ENCODE measurements at places on chromosomes 11 and 22. TPM values are rescaled to one million over a fixed set of nuclear protein-coding genes. Genes with fewer than 3 reads are reported as not detected.

GRCh38 chr11:131737357-131737756 lies 366.9 kb downstream of the NTM start:
- H3K4me3 ChIP-seq = no peak overlapping the region
- no peaks in the 10 kb centered on the region for H3K36me3 ChIP-seq
- no peaks in the 10 kb centered on the region for H3K27me3 ChIP-seq
- DNase-seq = no peak
- no peaks in the 10 kb centered on the region for H3K4me1 ChIP-seq

- H3K27ac ChIP-seq = peak overlapping the region; percentile 62
- H3K36me3 ChIP-seq = peaks cover 6% of the 10 kb centered on the region
These were observed 48.9 kb downstream of the CD82 start for GRCh38 chr11:44614281-44614775.

DNA sequence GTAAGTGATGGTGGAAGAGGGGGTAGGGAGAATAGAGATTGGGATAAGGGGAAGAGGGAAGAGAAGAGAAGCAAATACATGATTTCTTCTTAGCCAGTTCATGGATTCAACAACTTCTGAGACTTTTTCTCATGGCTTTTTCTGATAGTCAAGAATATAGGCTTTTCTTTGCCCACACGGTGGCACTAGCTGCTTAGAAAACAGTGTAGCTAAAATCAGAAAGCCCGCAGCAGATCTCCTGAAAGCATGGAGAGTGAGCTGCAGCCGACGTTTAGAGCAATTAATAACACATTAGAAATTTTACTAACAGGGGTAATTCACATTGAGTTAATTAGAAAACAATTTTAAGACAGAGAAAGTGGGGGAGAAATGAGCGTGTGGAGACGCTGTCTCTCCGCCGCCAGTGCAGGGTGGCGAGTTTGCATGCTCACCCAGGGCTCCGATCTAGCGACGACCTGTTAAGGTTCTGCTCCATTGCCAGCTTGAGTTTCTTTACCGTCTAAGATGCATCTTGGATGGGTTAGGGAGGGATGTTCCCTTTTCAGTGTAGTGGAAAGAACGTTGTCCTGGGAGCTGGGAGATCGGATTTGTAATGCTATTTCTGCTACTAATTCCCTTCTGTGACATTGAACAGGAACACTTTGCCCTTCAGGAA lies 3.3 kb upstream of the RAG1 start:
- peaks cover 4% of the 10 kb centered on the region for H3K4me1 ChIP-seq
- peaks cover 7% of the 10 kb centered on the region for H3K36me3 ChIP-seq
- peaks cover 36% of the 10 kb centered on the region for H3K27me3 ChIP-seq
- no peak overlapping the region for H3K27ac ChIP-seq

- DNase-seq = no peak
- H3K27me3 ChIP-seq = peaks cover 1% of the 10 kb centered on the region
- H3K27ac ChIP-seq = no peak overlapping the region
- no peaks in the 10 kb centered on the region for H3K4me1 ChIP-seq
- H3K36me3 ChIP-seq = no peaks in the 10 kb centered on the region
- no peak overlapping the region for H3K4me3 ChIP-seq
These were observed 570.3 kb downstream of the MN1 start for GRCh38 chr22:27231266-27231665.

- H3K36me3 ChIP-seq = peaks cover 10% of the 10 kb centered on the region
- no peak for DNase-seq
- no peak overlapping the region for H3K27ac ChIP-seq
- no peaks in the 10 kb centered on the region for H3K27me3 ChIP-seq
- peaks cover 5% of the 10 kb centered on the region for H3K4me1 ChIP-seq
These were observed 43.6 kb downstream of the PPARA start for GRCh38 chr22:46193898-46194310.

DNA sequence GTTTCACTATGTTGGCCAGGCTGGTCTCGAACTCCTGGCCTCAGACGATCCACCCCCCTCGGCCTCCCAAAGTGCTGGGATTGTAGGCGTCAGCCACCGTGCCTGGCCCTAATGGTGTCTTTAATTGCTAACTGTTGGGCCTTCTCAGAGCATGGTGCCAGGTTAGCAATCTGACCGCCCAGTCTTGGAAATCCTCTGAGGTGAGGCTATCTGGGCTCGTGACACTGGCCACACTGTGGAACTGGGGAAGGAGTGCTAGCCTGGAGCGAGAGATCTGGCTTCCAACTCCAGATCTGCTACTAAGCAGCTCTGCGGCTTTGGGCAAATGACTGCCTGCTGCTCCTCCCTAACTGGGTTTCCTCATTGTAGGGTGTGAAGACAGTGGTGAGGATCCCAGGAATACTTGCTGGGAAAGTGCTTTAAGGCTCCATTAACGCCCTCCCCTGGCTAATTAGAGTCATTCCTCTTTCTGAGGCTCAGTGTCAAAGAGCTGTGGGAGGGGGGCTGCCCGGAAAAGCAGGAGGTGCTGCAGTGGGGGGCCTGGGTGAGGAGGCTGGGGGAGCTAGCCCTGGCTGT lies 35.4 kb downstream of the CHRDL2 start:
- H3K4me3 ChIP-seq = no peak overlapping the region
- no peak for DNase-seq
- H3K4me1 ChIP-seq = peaks cover 7% of the 10 kb centered on the region
- H3K27ac ChIP-seq = no peak overlapping the region

- no peak overlapping the region for H3K4me3 ChIP-seq
- H3K27me3 ChIP-seq = peaks cover 4% of the 10 kb centered on the region
- no peak overlapping the region for H3K27ac ChIP-seq
These were observed 123.8 kb downstream of the RAB38 start for GRCh38 chr11:88051396-88051795.

GRCh38 chr11:96254087-96254486 lies 88.9 kb downstream of the MAML2 start:
- peak overlapping the region; percentile 93 for H3K27ac ChIP-seq
- H3K27me3 ChIP-seq = no peaks in the 10 kb centered on the region
- peaks cover 31% of the 10 kb centered on the region for H3K36me3 ChIP-seq
- peaks cover 61% of the 10 kb centered on the region for H3K4me1 ChIP-seq

The PRG2 gene
- total RNA-seq = 0.25 TPM

The IGSF9B gene
- 99.7 TPM for total RNA-seq

The OTOG gene
- total RNA-seq = not detected

The OR5P2 gene
- total RNA-seq = not detected

The USH1C gene
- total RNA-seq = not detected

The SEPTIN3 gene
- 0.31 TPM for total RNA-seq

The BEST1 gene
- total RNA-seq = 0.30 TPM

The OR2AG1 gene
- total RNA-seq = not detected

The CD248 gene
- total RNA-seq = 80.3 TPM

All from activated naive CD8-positive, alpha-beta T cell treated with anti-CD3 and anti-CD28 coated beads, Interleukin-2, amount 10 ng/mL, durations not matched to agents 7 days and 5 days (primary cell).